ENCODE measurements at places on chromosomes 13 and 19.
A peak's percentile ranks its signal among the peaks of the same experiment; 100 is the strongest.

DNA sequence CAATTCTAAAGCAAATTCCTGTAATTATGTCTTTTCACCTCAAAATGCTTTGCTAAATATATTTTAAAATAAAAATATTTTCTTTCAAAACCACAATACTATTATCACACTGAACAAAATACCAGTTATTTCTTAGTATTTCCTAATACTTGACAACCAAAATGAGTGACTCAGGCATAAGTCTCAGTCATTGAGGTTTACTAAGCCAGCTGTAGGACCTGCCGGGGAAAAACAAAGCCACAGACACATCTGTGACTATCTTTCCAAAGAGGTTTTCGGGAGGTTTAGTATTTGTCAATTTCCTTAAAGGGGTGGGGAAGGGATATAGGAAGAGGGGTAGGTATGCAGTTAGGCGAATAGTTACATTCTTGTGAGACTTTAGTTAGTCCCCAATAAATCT lies 3.2 kb upstream of the ZNF235 start:
- DNase-seq = no peak

- no peak for DNase-seq
Observed at GRCh38 chr19:46687438-46688145, 26.6 kb upstream of the DACT3 start.

DNA sequence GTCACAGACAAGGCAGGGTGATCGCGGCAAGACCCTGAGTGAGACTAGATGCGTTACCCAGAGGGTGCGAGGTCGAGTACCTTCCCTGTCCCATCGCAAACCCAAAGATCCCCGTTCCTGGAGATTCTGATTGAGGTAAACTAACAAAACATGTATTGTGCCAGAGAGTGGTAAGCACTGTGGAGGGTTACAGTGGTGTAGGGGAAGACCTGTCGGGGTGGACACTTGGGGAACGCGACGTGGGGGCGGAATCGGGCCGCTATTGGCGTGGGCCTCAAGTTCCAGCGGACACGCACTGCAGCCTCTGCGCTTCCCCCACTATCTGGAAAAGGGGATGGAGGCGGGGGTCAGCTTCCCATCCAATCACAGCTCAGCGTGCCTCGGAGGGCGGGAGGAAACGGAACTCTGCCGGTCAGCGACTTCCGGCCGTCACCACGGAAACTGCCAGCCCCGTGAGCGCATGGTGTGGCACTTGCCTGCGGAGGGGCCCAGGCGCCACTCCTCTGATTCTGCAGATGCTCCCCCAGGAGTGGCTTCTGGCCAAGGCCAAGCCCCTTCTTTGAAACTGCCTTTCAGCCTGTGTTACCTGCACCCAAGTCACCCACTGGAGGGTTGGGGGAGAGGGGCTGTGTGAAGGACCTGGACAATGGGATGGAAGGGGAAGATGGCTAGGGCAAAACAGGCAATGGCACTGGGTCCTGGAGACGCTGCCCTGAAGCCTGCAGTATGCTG lies 1.0 kb upstream of the UBE2M start:
- DNase-seq = peak; percentile 75

DNA sequence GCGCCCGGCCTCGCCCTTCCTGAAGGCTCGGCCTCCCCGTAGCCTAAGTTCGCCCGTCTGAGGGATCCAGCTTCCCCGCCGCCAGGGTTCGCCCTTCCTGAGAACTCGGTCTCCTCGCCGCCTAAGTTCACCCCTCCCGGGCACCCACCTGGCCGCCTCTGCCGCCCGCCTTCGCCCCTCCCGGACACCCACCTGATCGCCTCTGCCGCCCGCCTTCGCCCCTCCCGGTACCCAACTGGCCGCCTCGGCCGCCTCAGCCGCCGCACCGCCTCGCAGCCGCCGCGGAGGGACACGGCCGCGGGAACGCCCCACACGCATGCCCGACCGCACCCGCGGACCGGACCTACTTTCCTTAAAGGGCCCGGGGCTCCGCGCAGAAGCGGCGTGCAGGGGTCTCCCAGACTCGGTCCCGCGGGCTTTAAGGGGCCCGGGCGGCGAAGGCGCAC lies at the start of gene MOB3A:
Gene MOB3A (minus strand): TSS at position 293 of the 446 bp plus-strand sequence. CDS start 17,766 bp downstream, outside the sequence.
- DNase-seq = peak; percentile 85

DNA sequence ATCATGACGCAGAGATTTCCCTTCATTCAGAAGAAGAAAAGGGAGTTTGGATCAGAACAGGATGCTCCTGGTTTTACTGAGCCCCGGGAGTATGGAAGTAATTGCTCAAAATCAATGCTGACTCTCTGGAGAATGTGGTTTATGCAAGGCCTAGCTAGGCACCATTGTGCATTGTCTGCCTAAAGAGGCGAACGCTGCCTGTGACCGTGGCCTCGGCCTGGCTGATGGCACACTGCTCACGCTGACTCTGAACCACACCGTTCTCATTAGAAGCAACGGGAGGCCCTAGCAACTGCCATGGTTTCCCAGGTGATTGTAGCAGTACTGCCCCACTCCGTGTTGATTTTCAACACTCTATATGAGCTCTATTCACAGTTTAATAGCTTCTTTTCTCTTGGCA lies 41.7 kb upstream of the UBL3 start:
- no peak for DNase-seq

GRCh38 chr19:1859331-1859781 lies 4.0 kb downstream of the KLF16 start:
- DNase-seq = no peak

DNA sequence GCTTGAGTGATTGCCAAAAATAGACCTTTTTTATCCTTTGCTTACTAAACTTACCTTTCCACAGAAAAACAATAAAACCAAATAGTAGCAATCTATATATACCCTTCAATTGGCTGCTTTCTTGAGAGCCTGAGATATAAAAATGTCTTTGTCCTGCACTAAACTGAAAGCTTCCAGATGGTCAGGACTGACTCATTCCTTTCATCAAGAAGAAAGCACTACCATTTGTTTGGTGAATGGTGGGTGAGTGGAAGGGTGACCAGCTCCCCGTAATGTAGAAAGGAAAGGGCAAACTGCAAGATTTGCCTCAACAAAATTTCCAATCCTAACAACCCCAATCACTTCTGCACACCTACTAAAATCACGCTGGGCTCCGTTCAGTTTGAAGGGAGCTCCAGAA lies 67.8 kb downstream of the SACS start:
- no peak for DNase-seq

- no peak for DNase-seq
Observed at GRCh38 chr13:113905018-113905417, 41.1 kb upstream of the GAS6 start.

DNA sequence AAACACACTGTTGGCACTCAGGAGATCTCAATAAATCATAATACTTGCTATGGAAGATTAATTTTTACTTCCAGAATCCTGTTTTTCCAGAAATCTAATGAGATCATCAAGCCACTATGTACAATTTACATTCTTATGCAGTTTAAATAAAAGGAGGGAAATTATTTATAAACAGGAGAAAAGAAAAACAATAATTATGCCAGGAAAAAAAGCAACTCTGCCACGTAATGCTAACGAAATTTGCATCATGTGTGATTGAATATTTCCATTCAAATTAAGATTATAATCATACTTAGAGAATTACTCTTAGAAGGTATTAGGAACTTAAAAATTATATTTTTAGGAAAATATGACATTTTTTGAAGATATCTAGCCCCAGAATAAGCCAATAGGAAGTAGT lies 13.0 kb downstream of the FAM124A start:
- DNase-seq = no peak

GRCh38 chr19:57708641-57709361 lies at the start of gene ZNF154:
ZNF154 (minus strand) TSS chr19:57709204; CDS start chr19:57708971, 233 bp downstream.
- DNase-seq = no peak

GRCh38 chr13:95783747-95784146 lies 106.8 kb downstream of the DNAJC3 start:
- no peak for DNase-seq

- no peak for DNase-seq
Observed at GRCh38 chr19:492091-492531, 4.2 kb upstream of the MADCAM1 start.

- no peak for DNase-seq
Observed at GRCh38 chr13:60836821-60837220, 439.8 kb downstream of the TDRD3 start.

DNA sequence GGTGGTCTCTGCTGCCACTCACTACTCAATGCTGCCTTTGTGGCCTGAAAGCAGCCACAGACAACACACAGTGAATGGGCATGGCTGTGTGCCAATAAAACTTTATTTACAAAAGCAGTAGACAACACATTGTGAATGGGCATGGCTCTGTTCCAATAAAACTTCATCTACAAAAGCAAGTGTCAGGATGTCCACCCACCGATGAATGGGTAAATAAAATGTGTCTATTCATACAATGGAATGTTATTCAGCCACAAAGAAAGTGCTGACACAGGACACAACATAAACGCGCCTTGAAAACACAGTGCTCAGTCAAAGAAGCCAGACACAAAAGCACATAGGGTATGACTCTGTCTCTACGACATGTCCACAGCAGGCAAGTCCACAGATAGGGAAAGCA lies 20.1 kb downstream of the ZSCAN5A start:
- no peak for DNase-seq

GRCh38 chr19:29882719-29883105 lies 59.3 kb upstream of the URI1 start:
- DNase-seq = no peak

DNA sequence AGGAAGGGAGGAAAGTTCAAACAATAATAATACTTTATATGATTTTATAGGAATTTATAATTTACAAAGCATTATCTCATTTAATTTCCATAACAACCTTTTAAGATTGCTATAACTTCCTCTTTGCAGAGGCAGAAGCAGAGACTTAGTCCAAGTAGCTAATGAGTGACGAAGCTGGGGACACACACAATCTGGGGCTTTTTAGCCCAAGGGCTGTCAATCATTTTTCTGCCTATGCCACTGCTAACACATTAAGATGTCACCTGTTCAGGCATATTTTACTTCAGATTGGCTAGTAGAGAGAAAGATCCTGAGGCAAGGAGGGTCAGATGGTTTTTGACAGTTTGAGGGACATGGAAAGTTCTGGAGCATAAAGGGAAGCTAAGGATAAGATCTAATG lies 12.6 kb downstream of the SCEL start:
- DNase-seq = no peak

- no peak for DNase-seq
Observed at GRCh38 chr13:113216254-113217048, 7.0 kb downstream of the CUL4A start.

- DNase-seq = no peak
Observed at GRCh38 chr13:111482126-111482525, 161.7 kb downstream of the TEX29 start.

DNA sequence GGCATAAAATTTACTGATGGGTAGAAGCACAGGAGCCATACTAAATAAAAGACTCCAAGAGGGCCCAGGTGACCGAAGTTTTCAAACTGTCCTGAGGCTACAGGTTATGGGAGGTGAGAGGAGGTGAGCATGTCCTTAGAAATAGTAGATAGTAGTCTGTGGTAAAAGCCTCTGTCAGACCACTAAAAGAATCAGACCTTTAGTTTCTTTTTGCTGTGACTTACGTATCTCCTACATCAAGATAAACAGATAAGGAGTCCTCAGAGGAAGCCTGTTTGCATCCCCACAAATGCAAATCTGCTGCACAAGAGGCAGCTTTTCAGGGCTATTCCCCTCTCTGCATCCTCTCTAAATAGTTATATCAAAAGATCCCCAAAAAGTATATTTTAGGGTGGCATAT lies 711.6 kb upstream of the SLITRK6 start:
- DNase-seq = peak; percentile 1

GRCh38 chr13:29689548-29689947 lies 94.1 kb upstream of the SLC7A1 start:
- DNase-seq = no peak

DNA sequence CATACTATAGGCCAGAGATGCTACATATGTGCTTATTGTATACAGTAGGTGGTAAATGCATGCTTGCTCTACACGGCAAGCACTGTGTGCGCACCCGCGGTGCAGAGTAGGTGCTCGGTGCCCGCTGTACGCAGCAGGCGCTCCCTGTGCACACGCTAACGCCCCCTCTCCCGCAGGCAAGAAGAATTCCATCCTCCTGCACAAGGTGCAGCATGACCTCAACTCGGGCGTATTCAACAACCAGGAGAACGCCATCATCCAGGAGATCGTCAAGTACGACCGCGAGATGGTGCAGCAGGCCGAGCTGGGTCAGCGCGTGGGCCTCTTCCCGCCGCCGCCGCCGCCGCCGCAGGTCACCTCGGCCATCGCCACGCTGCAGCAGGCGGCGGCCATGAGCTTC lies 17.7 kb downstream of the POLRMT start:
- DNase-seq = no peak

DNA sequence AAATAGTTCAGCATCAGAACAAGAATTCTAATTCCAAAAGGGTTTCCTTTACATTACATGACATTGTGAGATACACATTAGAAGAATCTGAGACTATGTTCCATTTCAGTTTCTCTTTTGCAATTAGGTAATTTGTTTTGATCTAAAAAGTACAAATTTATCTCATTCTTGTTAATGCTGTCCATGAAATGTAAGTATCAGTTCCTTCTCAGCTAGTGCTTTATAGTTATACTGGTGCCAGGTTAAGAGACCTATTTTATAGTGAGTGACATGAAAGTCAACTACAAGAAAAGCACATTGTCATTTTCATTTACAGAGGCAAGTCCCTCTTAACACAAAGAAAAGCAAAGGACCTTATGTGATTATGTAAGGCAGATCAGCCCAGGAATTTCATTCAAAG lies 43.9 kb downstream of the RCBTB2 start:
- DNase-seq = no peak

- no peak for DNase-seq
Observed at GRCh38 chr13:37481011-37481884, 117.3 kb downstream of the POSTN start.

GRCh38 chr19:13797058-13797440 lies 1.8 kb downstream of the ZSWIM4 start:
- no peak for DNase-seq
